ENCODE measurements at places on chromosomes 13 and 19.

GRCh38 chr19:16419669-16420335, 52.0 kb downstream of the EPS15L1 start:
- no peak for DNase-seq

DNA sequence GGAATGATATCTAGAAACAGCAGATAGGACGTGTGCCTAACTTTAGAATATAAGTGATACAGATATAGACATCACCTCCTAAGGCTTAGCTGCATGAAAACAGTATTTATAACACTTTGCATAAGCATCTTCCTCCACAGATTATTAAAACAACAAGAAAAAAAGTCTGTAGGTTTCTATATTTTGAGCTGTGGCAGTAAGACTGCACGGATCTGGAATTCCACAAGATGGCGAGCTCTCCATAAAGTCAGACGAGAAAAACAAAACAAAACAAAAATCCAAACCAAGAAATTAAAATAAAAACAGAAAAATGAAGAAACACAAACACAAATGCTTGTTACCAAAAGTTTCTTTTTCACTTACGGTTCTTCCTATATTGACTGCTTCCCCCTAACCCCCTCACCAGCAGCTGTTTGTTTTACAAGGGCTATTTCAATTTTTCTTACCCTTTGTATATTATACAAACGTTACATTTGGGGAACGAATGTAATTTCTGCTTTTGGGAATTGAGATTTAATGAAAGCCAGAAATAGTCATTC, 285.8 kb downstream of the MYO16 start:
- no peak for DNase-seq

- no peak for DNase-seq
Observed at GRCh38 chr19:10096615-10096963, 5.9 kb downstream of the ANGPTL6 start.

DNA sequence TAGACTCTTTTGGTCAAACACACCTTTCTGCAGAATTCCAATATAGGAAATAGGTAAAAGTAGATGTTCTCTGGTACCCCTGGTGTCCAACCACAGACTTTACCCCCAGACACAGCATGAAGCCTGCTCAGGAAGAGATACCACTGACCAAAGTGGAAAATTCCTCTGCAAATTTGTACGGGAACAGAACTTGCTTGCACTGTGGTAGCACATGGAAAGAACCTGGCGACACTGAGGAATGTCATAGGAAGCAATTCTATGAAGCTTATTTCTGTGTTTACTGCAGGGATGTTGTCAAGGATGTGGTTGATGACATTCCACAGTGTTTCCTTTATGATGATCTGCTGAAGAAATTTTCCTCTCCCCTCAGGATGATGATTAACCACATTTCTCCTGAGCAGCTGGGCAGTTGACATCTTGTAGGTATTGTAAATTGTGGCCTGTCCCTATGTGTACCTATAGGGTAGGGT, 48.9 kb upstream of the TNFSF11 start:
- DNase-seq: no peak

GRCh38 chr13:100214886-100215285, 126.0 kb downstream of the PCCA start:
- DNase-seq: no peak

DNA sequence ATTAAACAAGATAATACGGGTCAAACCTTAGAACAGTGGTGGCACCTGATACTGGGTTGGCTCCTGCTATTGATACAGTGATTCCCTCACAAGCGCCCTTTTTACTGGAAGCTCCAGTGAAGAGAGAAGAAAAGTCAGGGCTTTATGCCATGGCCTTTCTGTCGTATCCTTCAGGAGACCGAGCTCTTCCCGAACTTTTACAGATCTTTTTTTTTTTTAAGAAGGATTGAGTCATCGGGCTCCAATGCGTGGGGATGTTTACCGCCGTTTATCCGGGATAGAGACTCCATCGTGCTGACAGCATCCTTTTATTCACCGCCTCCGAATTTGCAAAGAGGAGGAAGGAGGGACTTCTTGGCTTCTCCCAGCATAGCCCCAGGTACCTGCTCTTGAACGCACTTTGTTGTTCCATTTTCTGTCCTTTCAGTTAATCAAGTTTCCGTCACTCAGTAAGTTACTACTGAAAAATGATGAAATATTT, 574 bp downstream of the ZNF227 start:
- DNase-seq: no peak

DNA sequence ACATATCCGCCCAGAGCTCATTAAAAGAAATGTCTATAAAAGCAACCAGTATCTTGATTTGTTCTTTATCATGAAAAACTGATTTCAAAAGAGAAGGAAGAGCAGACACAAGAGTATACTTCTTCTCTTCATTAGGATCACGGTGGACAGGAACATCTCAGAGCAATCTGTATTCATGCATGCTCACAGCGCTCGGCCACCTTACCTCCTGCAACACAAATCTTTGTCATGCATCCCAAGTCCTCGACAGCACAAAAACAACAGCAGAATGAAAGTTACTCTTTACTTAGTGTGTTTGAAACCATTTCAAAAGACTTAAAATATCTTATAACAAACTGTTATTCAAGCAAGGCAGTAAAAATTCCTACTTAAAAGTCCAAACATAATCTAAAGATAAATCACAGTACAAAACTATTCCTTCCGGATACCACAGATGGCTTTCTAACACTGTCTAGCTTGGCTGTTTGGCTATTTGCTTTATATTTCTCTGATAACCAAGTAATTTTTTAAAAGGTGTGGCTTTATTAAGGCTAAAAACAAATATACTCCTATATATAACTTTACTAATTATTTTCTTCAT, 174.5 kb downstream of the TBC1D4 start:
- DNase-seq: no peak

GRCh38 chr13:39531646-39532045, 71.3 kb downstream of the LHFPL6 start:
- no peak for DNase-seq

DNA sequence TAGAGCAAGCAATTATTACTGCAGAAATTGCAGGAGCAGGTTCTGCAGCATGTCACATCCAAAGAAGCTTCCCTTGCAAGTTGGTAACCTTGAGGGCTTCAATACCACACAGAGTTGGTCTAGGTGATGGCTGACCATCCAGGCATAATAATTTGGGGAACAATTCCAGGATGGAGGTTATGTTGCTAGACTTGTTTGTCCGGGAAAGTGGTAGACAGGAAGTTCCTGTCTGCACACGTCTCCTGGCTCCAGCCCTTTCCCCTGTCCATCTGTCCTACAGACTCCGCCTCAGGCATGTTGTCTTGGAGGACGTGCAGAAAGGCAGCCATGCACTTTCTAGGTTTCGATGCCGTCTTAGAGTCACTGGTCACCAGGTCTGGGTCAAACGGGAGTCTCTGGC, 26.0 kb downstream of the DPRX start:
- no peak for DNase-seq

DNA sequence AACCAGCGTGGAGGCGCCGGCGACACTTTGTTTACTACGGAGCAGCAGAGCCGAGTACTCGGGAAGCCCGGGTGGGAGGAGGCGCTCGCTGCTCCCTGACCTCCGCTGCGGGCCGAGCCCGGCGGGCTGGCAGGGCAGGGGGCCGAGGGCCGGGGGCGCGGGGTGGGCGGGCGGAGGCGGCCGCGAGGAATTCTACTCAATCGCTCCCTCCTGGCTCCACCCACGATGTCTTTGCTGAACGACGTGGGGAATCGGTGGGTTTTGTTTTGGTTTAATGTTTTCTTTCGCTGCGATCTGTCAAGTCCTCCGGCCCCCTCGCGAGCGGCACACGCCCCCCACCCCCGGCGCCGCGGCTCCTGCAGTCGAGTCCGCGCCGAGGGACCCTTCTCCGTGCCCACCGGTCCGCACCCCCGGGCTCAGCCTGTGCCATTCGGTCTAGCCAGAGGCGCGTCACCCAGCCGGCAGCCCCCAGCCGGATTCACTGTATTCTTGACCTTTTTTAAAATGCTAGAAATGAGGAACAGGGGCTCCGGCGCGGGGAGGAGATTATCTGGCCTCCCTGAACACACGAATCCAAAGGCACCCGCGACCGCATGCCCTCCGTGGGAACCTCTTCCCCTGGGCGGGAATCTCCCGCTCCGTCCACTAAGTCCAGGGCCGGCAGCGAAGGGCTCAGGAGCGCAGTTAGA, 636 bp upstream of the FOXO1 start:
- DNase-seq: peak; percentile 37

DNA sequence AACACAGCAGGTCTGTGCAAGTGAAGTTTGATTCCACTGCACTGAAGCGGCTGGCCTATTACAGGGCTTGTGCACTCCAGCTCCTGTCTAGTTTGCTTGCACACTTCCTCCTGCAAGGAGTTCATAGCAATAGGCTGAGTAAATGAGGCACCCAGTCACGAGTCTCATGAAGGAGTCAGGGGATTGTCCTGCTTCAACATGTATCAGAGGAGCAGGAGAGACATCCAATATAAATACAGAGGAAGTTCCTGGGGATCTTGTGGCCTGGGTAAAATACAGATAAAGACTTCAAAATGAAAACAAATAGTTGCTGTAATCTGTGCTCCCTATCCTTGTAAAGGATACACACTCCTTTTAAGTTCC, 259.9 kb downstream of the SLITRK1 start:
- DNase-seq: no peak

- no peak for DNase-seq
Observed at GRCh38 chr13:28356561-28357021, 138.3 kb downstream of the FLT1 start.

DNA sequence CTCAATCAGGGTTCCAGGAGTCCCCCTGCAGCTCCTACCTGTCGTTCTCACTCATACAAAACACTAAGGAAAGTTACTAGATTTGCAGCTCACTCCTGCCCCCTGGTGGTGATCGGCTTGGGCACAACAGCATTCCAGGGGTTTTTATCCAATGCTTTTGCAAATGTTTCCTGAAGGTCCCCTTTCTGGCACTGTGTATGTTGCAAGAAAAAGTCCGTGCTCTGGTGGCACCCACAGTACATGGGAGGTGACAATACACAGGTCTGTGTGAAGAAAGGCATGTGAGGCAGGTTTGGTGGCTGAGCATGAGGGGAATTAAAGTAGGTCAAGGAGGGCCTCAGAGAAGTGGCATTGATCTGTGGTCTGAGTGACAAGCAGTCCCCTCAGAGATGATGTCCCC, 8.6 kb upstream of the TYK2 start:
- DNase-seq: no peak

- no peak for DNase-seq
Observed at GRCh38 chr19:2604747-2605329, 97.7 kb downstream of the GNG7 start.

DNA sequence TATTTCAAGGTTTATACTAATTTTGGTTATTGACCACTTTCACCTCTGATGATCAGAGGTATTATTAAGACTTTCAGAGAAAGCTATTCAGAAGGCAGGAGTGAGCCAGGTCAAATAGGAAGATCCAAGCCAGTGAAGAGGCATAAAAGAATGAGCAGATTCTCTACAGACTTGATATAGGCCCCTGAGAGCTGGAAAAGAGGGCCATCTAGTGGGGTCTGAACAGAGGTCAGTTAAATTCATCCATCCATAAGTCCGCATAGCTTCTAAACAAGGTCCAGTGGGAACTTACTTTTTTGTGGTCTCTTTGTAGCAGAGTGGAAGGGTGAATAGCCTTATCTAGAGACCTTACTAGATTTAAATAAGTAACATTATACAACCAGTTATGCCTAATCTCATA, 126.6 kb upstream of the UFM1 start:
- no peak for DNase-seq

GRCh38 chr19:47125669-47125938, 5.0 kb upstream of the SAE1 start:
- DNase-seq: no peak

DNA sequence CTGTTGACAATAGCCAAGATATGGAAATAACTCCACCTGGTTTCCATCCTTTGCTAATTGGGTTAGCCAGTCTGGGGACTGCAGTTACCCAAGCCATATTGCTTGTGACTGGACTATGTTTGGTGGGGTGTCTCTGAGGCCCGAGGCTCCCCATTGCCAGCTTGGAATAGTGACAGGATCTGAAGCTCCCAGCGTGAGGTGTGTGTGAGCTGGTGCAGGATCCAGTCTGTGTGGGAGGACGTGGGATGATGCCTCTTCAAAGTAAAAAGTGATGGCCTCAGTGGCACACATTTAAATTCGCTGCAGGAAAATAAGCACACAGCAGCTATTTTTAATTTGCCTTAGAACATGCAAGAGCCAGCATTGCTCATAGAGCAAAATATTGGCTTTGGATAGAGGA, 75.0 kb downstream of the TEX26 start:
- no peak for DNase-seq

- no peak for DNase-seq
Observed at GRCh38 chr19:6392221-6393073, 517 bp downstream of the GTF2F1 start.

DNA sequence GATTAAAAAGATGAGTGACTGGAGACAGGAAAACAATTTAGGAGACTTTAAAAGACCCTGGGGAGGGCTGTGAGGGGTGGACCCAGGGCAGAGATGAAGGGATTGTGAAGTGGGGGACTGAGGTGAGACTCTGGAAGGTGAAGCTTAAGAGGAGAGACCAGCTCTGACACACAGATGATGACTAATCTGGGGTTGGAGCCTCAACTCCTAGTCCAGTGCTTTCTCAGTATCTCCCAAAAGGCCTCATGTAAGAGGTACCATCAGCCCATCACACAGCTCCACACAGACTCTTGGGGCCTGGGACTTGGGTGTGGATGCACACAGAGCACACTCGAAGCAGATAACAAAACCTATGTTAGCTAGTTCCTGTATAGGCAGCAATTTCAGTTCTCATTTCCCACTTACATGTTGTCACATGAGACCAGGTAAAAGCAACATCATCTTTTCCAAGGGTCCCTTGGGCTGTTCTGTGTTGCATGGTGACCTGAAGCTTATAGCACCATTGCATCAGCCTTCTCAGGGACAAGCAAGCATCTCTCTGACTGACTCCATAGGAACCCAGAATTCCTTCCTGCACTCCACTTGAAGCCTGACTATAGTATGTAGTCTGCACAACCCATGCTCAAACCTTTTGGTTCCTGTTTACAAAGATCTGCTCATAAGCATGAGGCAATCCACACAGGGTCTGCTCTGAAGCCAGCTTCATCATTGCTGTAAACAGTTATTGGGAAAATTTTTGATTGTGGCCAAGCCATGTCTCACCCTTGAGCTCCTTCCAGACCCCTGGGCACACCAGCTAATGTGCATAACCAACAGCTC, 88.6 kb upstream of the MYCBP2 start:
- DNase-seq: no peak

GRCh38 chr13:35876601-35877000, 254.6 kb downstream of the DCLK1 start:
- DNase-seq: no peak

DNA sequence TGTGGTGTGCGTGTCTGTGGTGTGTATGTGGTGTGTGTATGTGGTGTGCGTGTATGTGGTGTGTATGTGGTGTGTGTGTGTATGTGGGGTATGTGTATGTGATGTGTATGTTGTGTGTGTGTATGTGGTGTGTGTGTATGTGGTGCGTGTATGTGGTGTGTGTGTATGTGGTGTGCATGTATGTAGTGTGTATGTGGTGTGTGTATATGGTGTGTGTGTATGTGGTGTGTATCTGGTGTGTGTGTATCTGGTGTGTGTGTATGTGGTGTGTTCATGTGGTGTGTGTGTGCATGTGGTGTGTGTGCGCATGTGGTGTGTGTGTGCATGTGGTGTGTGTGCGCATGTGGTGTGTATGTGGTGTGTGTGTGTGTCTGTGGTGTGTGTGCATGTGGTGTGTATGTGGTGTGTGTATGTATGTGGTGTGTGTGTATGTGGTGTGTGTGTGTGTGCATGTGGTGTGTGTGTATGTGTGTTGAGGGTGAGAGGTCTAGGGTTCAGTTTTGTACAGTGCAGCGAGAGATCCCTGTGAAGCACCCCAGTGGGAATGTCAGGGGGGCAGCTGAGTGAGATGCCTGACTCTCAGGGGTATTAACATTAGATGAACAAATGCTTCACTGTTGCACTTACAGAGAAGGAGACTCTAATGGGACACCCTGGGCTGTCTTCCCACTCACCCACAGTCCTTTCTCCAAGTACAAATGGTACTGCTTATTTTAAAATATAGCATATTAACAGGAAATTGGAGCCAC, 61.3 kb upstream of the MEDAG start:
- no peak for DNase-seq

All from esophagus squamous epithelium (tissue), 5 donors.